ENCODE measurements at places on chromosomes 13 and 19.

DNA sequence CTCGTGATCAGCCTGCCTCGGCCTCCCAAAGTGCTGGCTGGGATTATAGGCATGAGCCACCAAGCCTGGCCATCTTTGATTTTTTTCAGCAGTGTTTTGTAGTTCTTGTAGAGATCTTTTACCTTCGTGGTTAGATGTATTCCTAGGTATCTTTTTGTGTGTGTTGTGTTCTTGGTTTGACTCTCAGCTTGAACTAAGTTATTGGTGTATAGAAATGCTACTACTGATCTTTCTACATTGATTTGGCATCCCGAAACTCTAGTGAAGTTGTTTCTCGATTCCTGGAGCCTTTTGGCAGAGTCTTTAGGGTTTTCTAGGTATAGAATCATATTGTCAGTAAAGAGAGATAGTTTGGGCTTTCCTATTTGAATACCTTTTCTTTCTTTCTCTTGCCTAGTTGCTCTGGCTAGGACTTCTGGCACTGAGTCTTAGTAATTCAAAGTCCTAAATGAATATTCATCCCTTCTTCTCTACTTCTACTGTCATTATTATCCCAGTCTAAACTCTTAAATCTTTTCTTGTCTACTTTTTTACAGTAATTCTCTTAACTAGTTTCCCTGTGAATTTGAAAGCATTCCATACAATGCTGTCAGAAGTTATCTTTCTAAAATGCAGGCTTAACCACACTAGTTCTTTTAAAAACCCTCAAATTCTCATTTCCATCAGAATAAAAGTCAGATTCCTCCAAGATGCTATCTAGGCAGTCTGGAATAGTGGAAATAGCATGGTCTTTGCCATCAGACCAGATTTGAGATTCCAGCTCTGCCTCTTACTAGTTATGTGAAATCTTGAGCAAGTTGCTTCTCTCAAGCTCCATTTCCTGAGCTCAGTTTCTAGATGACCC, 7.0 kb downstream of the GPR18 start:
- DNase-seq = no peak

GRCh38 chr13:69468624-69469023, 639.0 kb upstream of the ATXN8OS start:
- DNase-seq = no peak

DNA sequence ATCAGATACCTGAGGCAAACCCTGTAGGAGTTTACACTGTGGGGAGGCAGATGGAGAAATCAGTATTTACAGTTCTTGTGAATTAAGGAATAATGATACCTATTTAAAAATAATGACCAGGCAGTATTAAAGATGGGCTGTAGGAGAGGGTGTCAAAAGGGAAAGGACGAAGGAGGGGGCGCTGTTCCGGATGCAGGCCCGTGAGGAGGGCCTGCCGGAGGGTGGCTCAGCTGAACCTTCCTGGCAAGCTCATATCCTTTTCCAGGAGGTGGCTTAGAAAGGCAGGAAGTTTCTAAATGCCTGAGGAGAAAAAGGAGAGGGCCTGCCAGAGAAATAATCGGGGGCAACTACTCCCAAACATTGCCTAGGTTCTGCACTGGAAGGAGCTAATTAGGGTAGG, 46.6 kb downstream of the MBNL2 start:
- DNase-seq = no peak

DNA sequence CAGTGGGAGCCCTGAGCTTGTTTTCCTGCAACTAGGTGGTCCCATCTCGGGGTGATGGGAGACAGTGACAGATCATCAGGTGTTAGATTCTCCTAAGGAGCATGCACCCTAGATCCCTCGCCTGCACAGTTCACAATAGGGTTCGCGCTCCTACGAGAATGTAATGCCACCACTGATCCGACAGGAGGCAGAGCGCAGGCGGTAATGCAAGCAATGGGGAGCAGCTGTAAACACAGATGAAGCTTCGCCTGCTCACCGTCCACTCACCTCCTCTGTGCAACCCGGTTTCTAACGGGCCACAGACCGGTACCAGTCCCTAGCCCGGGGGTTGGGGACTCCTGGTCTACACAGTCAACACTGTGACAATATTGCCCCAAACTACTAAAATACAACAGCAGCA, 38.8 kb downstream of the CARD8 start:
- no peak for DNase-seq

DNA sequence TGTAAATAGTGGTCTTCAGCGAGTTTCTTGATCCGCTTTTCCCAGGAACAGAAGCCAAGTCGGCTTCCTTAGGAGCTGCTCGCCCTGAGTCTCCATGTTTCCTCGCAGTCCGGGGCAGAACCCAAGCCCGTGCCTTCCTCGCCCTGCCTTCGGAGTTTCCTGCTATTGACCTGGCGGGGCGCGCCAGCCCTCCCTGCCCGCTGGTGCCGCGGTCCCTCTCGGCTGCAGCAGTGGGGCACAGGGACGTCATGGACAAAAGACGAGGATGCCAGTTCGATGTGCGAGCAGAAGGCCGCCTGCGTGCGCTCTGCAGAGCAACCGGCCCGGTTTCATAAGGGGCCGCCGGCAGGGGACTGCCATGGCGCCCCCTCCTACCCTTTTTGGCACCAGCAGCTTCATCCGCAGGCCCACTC, 156.6 kb downstream of the TM9SF2 start:
- DNase-seq = no peak

GRCh38 chr13:23504180-23504579, 66.0 kb upstream of the TNFRSF19 start:
- DNase-seq = no peak

GRCh38 chr19:17762505-17763229, 11.4 kb downstream of the FCHO1 start:
- DNase-seq = no peak

GRCh38 chr13:92609376-92609775, 617.2 kb upstream of the GPC6 start:
- DNase-seq = no peak

DNA sequence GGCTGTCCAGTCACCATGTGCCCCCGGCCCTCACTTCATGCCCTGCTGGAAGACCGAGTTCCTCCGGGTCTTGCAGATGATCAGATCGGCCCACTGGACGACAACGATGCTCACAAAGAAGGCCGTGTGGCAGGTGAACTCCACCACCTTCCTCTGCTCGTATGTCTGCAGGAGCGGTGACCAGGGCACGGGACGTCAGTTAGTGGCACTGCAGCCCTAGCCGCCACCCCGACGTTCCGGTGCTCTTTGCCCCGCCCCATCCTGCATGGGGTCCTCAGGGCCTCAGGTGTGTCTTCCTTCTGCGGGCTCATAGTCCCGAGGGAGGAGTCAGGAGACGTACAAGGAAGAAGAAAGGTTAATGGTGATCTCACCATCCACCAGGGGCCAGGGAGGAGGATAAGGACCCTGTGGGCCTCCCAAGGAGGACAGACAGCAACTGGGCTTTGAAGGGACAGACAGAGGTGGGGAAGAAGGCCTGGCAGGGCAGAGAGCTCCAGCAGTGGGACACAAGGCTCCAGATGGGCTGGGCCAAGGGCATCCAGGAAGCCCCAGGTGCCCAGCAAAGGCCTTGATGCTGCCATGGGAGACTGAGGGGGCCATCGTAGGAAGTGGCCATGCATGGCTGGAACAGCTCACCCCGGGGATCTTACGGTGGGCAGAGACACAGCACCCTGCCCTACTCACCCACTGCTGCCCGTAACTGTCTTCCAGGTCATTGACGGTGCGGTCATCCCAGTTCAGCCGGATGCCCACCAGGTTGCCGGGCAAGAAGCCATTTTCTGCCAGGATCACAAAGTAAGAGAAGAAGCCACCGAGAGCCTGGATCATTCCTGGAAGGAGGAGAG, 9.9 kb upstream of the RABAC1 start:
- no peak for DNase-seq

- DNase-seq = no peak
Observed at GRCh38 chr19:38079926-38080380, 144.1 kb downstream of the DPF1 start.

DNA sequence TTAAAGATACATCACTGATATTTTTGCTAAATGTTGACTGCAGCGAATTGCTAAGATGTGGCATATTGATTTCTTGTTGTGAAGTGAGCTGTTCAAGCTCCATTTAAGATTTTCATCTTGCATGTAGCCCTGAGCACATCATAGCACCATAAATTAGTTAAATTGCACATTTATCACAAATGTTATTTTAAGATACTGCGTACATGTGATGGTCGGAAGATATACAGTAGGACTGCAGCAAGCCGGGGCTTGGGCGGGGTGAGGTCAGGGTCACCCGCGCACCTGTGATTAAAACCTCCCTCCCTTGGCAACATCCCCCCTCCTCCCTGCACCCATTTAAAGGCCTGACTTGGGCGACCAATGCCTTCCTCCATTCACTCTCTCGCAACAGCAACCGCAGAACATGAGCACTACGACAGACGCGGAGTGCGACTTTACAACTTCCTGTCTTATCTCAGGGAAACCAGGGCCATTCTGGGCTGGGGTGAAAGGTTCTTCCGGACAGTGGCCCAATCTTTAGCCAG, 76.6 kb downstream of the TSHZ3 start:
- DNase-seq = no peak

GRCh38 chr19:35146746-35147459, 3.8 kb downstream of the FXYD7 start:
- no peak for DNase-seq

DNA sequence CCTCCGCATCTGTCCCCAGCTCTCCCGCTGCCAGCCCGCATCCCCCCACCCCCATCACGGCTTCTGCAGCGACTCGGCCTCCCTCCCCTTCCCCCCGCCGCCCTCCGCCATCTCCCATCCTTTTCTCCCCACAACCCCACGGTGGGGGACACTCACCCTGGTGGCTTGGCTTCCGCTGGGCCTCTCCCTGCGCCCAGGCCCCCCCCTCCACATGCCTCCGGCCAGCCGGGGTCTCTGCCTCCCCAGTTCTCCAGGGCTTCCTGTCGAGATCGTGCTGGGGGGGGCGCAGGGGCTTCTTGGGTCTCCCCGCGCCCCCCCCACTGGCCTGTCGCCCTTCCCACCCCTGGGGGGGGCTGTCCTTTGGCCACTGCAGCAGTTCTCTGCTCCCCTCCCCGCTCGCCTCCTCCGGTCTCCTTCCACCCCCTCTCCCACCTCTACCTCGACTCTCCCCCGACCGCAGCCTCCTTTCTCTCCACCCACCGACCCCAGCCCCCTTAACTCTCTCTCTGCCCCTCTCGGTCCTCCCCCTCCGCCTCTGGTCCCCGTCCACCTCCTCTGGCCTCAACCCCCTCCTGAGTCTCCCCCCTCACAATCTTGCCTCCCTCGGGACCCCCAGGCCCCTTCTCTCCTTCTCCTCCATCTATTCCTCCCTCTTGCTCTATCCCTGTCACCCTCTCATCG, 17.1 kb downstream of the LRRC4B start:
- DNase-seq = no peak

- DNase-seq = no peak
Observed at GRCh38 chr19:39160889-39161672, 35.5 kb downstream of the PAK4 start.

DNA sequence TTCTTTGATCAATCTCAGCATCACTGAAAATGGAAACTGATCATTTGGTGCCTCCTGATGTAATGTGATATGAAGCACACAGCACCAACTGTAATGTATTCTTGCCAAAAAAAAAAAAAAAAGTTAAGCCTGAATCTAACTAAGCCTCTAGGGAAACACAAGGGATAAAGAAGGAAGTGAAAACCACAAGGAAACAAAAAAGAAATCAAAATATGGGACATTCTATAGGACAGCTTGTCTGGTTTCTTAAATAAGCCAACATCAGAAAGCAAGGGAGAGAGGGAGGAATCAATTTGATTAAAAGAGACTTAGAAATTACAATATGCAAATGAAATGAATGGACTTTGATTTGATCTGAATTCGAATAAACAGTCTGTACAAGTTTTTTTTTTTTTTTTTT, 20.6 kb upstream of the METTL21C start:
- DNase-seq = no peak

DNA sequence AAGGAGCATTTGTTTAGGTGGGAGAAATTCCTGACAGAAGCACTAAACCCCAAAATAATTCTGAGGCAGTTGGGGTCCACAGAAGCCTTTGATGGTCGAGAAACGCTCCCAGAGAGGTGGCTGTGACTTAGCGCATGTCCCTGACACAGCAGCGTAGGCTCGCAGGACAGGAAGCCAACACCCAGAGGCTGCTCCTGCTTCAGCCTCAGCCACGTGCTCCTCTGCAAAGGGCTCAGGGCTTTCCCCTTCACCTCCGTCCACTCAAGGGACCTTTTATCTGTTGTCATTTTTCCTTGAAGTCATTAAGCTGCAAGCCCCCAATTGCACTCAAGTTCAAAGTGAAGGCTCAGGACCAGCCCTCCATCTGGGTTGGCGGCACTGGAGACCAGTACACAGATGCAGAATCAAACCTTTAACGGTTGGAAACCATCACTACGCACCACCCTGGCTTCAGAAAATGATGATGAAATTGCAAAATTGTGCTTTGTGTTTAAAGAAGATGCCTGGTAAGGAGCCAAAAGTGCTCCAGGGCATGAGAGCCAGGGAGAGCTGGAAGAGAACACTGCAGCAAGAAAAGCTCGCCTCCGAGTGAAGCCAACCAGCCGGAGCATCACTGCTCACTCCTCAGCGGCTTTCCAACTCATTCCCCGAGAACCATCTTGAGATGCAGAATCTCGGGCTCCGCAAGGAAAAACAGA, 219.6 kb downstream of the RAP2A start:
- DNase-seq = no peak

- no peak for DNase-seq
Observed at GRCh38 chr19:14476673-14477401, 1.7 kb upstream of the PTGER1 start.

- no peak for DNase-seq
Observed at GRCh38 chr19:20349206-20349605, 182.2 kb downstream of the ZNF486 start.

- DNase-seq = no peak
Observed at GRCh38 chr13:87322386-87322785, 348.8 kb upstream of the SLITRK5 start.

DNA sequence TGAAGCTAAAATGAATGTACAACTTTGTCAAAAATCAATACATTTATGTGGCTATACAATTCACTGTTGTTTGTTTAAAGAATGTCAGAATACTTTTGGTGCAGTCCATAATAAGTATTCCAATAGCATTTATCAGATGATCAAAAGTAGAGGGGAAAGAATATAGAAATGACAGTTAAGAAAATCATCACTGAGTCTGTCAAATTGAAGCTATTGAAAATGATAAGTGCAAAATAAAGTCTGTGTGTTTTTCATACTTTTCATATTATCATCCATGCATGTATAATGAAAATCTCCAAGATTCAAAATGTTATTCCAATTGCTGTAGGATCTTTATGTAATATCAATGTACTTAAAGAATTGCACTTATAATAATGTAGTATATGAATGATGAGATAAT, 93.3 kb upstream of the ATXN8OS start:
- DNase-seq = no peak
